Thymus (tissue), 14 donors: ENCODE measurements at places on chromosomes 2 and 18. TPM values are rescaled to one million over a fixed set of nuclear protein-coding genes. Genes with fewer than 3 reads are reported as not detected.

Gene DRC1
- polyA plus RNA-seq = 0.27 TPM

GRCh38 chr2:235419996-235420395 is 73.8 kb upstream of the AGAP1 start:
- no peak for DNase-seq

Gene ALKAL2
- polyA plus RNA-seq = 13.3 TPM

DNA sequence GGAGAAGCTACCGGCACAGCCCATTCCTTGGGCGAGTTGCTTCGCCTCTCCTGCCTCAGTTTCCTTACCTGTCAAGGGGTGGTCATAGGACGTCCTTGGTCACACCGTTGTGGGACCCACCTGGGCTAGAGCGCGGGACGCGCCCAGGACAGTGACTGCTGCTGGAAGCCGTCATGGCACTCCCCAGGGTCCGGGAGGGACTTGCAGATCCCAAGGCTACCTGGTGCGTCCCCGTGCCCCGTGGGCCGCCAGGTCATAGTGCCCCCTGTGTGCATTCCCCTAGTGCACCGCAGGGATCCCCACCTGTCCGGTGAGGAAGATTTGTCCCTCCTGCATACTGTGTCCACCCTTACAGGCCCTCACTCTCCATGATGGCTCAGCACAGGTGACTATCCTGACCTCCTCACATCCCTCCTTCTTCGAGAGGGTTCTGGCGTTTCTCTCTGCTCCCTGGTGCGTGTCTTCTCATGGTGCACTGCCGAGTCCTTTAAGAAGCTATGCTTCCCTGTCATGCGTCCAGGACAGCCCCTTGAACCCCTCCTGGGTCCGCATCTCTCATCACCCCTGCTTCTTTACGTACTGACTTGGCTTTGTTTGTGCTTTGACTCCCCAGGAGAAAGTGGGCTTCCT is 886 bp upstream of the STK25 start:
- no peak for DNase-seq

DNA sequence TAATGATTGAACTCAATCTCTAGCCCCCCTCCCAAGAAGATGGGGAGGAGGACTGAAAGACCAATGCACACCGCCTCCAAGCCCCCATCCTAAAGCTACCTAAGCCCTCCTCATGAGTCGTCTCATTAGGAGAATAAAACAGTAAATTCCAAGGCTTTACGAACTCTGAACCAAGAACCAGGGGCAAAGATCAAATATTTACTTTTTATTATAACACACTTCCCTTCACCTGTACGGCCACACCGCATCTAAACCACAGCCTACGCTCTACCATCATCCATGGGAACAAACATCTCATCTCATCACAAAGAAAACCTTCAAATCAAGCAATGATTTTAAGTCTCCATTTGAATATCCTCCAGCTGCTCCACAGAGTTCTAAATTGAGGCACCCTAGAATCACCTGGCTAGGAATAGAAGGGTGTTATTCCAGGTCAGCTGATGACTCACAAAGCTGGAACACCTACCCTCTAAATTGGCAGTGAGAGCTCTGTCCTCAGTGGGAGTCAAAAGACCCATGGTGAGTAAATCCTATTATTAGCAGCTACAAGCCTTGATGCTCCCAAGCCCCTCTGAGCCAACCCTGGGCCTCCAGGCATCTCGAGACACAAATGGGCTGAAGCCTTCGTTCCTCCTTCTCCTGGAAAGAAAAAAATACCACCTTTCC is 45.6 kb upstream of the BZW1 start:
- no peak for DNase-seq

Gene HAAO
- 6.2 TPM for polyA plus RNA-seq

DNA sequence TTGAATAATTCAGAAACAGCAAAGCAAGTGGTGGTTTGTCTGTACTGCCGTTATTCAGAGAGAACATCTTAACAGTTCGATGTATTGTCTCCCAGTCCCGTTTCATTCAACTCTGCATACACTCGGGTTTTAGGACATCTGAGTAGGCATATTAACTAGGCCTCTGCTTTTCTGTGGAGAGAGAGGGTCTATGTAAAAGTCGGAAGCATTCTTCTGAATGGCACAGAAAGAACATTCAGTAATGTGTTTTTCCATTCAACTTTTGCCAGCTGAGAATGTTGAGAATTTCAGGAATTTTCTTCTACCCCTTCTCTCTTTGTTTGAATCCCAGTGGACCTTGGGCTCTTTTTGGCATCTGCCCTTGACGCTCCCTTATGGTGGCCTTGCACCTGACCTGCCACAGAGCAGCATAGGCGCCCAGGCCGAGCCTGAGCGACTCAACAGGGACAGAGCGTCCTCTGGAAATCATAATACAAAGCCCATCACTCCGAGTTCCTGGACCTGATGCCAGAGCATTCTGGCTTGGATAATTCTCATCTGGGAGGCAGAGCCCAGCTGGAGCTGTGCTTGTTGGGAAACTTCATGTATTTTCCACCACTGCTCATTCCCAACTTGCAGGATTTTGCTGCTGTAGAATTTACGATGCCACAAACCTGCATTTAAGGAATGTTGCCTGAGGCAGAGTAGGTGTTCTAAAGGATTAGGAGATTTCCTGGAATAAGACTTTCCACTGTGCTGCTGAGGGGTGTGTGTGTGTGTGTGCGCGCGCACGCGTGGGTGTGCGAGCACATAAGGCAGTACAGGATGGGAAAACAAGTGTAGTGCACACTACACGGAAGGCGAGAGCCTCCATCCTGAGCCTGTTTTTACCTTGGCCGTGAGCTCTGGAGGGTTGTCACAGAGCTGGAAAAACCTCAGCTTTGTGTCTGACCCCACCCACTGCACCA is 77.2 kb upstream of the TXNDC2 start:
- no peak for DNase-seq

Gene ADCYAP1
- polyA plus RNA-seq = 0.68 TPM

Gene RFX8
- polyA plus RNA-seq = 1.5 TPM

DNA sequence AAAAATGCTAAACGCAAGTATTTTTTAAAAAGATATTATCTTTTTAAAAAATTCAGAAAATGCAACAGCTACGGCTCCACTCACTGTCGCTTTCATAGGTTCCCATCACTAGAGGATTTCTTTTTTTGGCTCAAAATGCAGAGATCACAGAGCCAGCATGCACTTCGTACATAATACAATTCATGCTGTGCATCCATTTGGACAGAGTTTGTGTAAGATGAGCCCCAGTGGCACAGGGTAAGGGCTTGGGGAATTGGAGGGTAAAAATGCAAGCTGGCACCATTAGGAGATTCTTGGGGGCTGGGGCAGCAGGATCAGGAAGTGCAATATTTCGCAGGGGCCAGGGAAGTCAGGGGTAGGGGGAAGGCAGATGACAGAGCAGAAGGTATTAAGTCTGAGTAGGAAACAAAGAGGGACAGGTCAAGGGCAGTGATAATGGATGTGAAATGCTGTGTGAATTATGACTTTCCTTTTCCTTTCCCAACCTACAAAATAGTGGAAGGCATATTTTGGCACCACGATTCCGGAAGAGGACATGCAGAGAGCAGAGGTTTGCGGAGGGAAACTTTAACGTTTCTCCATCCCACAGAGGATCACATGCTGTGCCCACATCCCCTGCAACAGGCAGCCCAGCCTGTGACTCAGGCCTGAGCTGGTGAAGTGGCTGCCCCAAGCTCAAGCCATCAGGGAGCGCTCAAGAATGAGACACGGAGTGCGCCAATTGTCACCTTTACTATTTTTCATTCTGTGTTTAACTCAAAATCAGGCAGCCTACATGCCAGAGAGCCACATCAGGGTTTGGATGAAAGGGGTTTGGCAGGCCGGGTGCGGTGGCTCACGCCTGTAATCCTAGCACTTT is 4.7 kb downstream of the CAPG start:
- DNase-seq = no peak

Gene REG3G
- 0.73 TPM for polyA plus RNA-seq

GRCh38 chr2:101788995-101789970 is 91.8 kb downstream of the MAP4K4 start:
- no peak for DNase-seq

- DNase-seq = no peak
Observed at GRCh38 chr18:72848503-72849237, 19.1 kb downstream of the NETO1 start.
